ENCODE measurements at places on chromosomes 13 and 19.
A peak's percentile ranks its signal among the peaks of the same experiment; 100 is the strongest.

- no peak for DNase-seq
Observed at GRCh38 chr13:54591540-54591939, 1562.9 kb downstream of the OLFM4 start.

DNA sequence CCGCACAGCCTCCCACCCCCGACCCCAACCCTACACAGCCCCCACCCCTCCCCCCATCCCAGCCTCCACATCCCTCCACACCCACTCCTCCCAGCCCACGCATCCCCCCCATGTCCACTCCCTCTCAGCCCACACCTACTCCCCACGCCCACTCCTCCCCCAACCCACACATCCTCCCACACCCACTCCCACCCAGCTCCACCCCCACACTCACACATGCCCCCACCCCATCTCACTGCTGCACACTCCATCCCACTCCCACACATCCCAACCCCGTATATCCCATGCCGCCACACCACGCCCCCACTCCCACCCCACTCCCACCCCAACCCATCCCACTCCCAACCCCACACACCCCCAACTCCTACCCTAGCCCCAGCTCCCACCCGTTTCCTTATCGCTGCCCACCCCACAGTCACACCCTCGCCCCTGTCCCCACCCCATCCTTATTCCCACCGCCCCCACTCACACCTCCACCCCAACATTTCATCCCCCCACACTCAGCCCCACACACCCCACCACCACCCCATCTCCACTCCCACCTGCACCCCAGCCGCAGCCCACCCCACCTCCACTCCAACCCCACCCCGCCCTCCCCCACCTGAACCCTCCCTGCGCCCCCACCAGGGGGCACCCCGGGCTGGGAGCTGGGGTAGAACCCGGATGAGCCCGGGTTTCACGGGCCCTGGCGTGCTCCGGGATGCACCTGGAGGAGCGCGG, 809 bp downstream of the TDRD12 start:
- DNase-seq = no peak

DNA sequence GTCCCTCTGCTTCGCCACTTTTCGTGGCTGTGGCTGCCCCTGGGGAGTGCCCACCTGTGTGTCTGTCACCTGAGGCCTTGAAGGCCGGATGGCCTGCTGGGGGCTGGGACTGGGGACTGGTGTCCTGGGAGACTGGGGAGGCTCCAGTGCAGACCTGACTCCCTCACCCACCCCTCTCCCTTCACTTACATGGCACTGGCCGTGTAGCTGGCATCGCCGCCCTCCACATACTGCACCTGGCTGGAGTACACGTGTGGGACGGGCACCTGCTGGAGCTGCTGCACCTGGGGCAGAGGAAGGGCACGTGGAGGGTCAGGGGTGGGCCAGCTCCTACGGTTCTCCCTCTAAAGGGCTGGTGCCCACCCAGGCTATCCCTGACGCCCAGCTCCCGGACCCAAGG, 25.5 kb downstream of the DCAF15 start:
- DNase-seq = no peak

DNA sequence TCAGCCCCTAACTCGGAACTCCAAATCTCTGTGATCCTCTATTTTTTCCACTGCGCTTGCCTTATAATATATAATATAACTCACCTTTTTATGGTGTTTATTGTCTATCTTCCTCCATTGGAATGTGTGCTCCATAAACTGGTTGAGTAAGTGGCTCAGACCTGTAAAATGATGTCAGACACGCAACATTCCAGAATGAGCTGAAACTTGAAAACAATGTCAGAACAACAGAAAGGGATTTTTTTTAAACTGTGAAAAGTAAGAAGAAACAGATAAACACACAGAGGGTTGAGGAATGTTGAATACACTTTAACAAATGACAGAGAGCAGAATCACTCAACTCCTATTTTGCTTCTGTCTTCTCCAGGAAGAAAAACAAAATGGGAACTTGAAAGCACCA, 19.1 kb upstream of the FAM216B start:
- DNase-seq = no peak

- no peak for DNase-seq
Observed at GRCh38 chr13:38430796-38431195, 81.1 kb downstream of the UFM1 start.

DNA sequence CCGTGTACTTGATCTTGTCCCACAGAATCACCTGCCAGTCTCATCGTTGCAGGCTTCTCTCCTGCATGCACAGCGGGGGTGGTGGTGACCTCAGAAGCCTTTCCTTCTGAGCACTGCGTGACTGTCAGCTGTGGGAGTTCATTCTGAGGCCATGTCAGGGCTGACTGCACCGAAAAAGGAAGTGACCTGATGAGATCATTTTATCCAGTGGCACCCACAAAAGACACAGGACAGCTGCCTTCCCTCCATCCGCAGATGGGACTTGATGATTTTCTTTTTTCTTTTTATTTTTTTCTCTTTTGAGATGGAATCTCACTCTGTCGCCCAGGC, 89.7 kb downstream of the RAB20 start:
- no peak for DNase-seq

GRCh38 chr13:58949646-58950045, 1214.1 kb downstream of the DIAPH3 start:
- no peak for DNase-seq

- no peak for DNase-seq
Observed at GRCh38 chr19:48121909-48122371, 11.3 kb upstream of the PLA2G4C start.

GRCh38 chr13:111278743-111279652, 41.4 kb upstream of the TEX29 start:
- no peak for DNase-seq

GRCh38 chr13:102807699-102808098, 8.8 kb downstream of the BIVM start:
- no peak for DNase-seq

- no peak for DNase-seq
Observed at GRCh38 chr13:43933378-43933777, 53.7 kb downstream of the LACC1 start.

- no peak for DNase-seq
Observed at GRCh38 chr13:20156702-20157101, 4.2 kb downstream of the GJA3 start.

DNA sequence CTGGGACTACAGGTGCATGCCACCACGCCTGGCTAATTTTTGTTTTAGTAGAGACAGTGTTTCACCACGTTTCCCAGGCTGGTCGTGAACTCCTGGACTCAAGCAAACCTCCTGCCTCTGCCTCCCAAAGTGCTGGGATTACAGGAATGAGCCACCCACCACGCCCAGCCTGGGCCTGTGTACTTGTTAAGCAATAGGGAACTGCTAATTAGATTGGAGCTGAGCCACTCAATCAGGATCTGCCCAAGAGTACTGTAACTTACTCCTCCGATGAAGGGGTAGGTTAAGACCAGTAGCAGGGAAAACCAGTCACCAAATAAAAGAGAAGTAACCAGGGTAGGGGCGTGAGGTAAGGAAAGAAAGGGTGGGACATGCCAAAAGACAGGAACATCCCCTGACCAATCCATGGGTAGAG, 2.3 kb downstream of the DDX39A start:
- no peak for DNase-seq

DNA sequence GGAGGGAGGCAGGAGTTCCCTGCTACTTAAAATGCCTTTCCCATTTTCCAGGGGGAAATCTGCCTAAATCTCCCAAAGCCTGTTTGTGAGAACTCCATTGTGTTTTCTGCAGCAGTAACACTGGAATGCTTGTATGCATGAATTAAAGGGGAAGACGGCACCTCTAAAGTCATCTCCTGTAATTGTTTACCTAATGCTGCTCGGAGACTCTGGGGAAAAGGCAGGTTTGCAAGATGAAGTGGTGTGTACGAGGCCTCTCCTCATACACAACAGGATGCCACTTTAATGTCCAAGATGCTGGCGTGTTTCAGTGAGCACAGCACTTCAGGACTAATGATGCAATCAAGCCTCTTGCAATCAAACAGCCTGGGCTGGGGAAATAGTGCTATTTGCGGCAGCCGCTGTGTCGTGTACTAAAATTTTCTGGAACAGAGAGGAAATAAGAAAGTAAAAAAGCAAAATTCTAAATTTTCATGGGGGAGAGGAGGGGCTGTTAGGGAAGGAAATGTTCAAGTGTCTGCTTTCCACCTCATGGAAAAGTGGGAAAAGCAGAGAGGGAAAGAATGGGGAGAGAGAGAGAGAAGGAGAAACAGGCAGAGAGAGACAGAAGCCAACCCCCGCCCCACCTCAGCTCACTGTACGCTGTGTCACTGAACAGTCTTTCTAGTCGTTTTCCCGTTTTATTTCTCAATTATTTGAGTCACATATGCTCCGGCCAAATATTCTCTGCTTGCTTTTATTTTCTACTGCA, 32.9 kb downstream of the TSHZ3 start:
- peak; percentile 65 for DNase-seq

GRCh38 chr13:40503011-40503410, 163.4 kb downstream of the FOXO1 start:
- no peak for DNase-seq

GRCh38 chr13:94966422-94966955, 254.1 kb upstream of the SOX21 start:
- DNase-seq = no peak

DNA sequence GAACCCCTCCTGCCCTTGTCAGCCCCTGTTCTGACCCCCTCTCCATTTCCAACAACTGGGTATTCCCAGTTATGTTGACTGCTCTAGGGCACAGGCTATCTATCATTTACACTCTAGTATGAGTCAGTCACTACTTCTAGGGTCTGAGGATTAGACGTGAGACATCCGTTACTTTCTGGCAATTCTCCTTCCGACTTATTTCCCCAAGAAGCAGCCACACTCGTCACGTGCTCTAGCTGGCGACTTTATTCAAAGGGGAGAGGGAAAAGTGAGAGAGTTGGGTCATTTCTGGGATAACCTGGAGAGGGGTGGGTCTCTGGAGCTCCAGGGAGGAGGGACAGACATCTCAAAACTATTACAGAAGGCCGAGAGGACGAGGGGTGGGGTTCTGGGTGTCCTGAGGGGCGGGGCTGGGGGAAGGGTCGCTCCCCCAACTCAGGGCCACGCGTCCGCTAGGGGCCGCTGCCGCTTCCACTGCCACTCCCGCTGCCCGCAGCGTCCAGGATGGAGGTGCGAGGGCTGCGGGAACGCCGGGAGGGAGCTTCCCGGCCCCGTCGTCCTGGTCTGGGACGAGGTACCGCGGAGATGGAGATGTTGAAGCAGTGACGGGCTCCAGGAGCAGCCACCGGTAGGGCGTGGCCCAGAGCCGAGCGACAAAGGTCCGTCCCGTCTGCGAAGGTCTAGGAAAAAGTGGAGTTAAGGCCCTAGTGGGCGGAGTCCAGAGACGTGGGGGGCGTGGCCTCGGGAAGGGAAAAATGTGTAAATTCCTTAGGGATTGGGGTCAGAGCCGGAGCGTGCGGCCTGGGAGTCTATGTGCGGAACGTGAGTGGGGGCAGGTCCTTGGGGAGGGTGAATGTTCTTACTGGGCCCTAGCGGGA, 8.9 kb downstream of the RTBDN start:
- peak; percentile 46 for DNase-seq

DNA sequence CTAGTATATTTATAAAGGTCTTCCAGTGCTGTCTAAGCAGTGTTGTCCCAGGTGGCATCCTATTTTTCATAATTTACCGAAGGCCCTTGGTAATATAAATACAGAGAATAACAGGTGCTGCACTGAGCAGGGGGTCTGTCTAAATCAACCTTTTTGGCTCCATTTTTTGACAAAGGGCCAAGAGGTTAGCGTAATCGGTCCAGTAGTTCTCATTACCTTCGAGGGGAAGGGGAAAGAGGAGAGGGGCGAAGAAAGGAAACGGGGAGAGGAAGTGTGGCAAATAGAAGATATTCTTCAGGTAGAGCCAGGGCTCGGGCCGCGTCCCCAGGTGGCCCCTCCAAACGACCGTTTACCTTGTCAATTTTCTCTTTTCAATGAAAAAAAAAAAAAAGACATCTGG, 749 bp upstream of the PAN3 start:
- DNase-seq = no peak

- DNase-seq = peak; percentile 97
Observed at GRCh38 chr19:48468772-48469288, 339 bp upstream of the CYTH2 start.

- peak; percentile 9 for DNase-seq
Observed at GRCh38 chr13:92303428-92303827, 905.0 kb downstream of the GPC5 start.

GRCh38 chr19:11208561-11209471, 11.5 kb upstream of the KANK2 start:
- peak; percentile 42 for DNase-seq

- no peak for DNase-seq
Observed at GRCh38 chr13:104833221-104833620, 1702.2 kb downstream of the EFNB2 start.

- peak; percentile 10 for DNase-seq
Observed at GRCh38 chr13:48194379-48194754, 38.6 kb upstream of the ITM2B start.

DNA sequence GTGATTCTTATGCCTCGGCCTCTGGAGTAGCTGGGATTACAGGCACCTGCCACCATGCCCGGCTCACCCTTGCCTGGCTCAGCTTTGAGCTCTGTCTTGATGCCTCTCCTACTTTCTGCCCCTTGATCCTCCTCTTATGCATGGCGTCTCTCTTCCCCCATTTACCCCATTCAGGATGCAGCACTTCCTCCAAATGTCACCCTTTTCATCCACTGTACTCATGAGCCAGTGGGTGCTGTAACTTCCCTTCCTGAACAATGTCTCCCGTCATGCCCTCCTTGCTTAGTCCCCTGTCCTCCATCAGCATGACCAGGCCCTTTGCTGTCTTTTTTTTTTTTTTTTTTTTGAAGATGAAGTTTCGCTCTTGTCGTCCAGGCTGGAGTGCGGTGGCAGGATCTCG, 3.4 kb upstream of the SIGLEC9 start:
- DNase-seq = no peak

DNA sequence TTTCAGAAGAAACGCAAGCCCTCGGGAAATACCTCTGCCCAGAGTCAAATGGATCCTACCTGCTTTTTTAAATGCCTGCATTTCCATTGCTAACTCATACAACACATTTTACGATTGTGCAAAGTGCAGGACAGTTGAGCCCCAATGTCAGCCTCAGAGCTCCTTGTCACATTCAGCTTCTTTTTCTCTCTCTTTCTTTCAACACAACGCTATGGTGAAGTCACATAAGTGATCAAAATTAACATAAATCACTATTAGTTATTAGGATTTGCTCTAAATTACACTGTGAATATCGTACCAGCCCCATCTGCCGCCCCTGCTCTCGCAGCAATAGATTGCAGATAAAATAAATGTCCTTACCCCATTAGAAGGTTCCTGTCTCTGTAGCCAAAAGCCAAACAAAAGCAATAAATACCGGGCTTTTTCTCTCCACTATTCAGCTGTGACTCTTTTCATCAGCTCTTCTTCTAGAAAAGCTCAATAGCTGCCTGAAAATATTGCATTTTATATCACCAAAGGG, 8.8 kb downstream of the POU4F1 start:
- DNase-seq = no peak

GRCh38 chr19:44696939-44697669, 1.8 kb upstream of the CEACAM16 start:
- DNase-seq = no peak

DNA sequence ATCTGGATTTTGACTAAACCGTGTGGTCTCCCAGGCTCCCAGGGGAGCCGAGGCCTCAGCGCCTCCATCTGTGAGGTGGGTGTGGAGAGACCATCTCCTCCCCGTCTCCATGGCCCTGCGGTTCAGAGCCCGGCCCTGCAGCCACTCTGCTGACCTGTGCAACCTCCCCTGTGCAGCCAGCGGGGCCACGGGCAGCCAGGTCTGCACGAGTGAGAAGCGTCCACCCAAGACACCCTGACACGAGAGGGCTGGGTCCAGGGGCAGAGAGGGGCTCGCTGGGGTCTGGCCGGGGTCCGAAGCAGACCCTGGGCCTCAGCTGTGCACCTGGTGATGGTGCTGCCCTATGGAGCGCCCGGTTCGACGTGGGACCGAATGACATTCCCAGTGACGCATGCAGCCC, 10.4 kb upstream of the CACTIN start:
- no peak for DNase-seq

GRCh38 chr19:54882758-54883157, 8.7 kb downstream of the FCAR start:
- no peak for DNase-seq

Measured in AG20443 (cell line).